Colonic mucosa (tissue), 4 donors: ENCODE measurements at places on chromosomes 7 and 10. TPM values are rescaled to one million over a fixed set of nuclear protein-coding genes. Genes with fewer than 3 reads are reported as not detected.

GRCh38 chr10:79628988-79629954 lies 18.5 kb downstream of the SFTPA1 start:
- H3K4me1 ChIP-seq: no peaks in the 10 kb centered on the region
- no peak for DNase-seq
- no peaks in the 10 kb centered on the region for H3K36me3 ChIP-seq
- H3K4me3 ChIP-seq: no peak overlapping the region

GRCh38 chr10:34094961-34095360 lies 720.1 kb downstream of the PARD3 start:
- H3K36me3 ChIP-seq: no peaks in the 10 kb centered on the region
- no peaks in the 10 kb centered on the region for H3K27me3 ChIP-seq
- no peak overlapping the region for H3K4me3 ChIP-seq

GRCh38 chr7:152663148-152663740 lies 12.7 kb downstream of the XRCC2 start:
- H3K4me3 ChIP-seq: no peak overlapping the region
- no peaks in the 10 kb centered on the region for H3K4me1 ChIP-seq
- no peaks in the 10 kb centered on the region for H3K36me3 ChIP-seq
- no peak for DNase-seq

GRCh38 chr10:32190890-32191491 lies 134.8 kb upstream of the KIF5B start:
- no peaks in the 10 kb centered on the region for H3K36me3 ChIP-seq
- no peak overlapping the region for H3K27ac ChIP-seq
- H3K4me1 ChIP-seq: no peaks in the 10 kb centered on the region
- DNase-seq: no peak
- H3K4me3 ChIP-seq: no peak overlapping the region

- DNase-seq: no peak
- H3K27ac ChIP-seq: no peak overlapping the region
- H3K36me3 ChIP-seq: no peaks in the 10 kb centered on the region
- H3K27me3 ChIP-seq: no peaks in the 10 kb centered on the region
- no peak overlapping the region for H3K4me3 ChIP-seq
These were observed 471.7 kb downstream of the GRM8 start for GRCh38 chr7:126780993-126781392.

GRCh38 chr10:63129888-63130287 lies 3.2 kb upstream of the NRBF2 start:
- H3K4me3 ChIP-seq: no peak overlapping the region
- no peaks in the 10 kb centered on the region for H3K36me3 ChIP-seq
- peaks cover 5% of the 10 kb centered on the region for H3K4me1 ChIP-seq
- H3K27ac ChIP-seq: no peak overlapping the region
- H3K27me3 ChIP-seq: no peaks in the 10 kb centered on the region

Gene PPP1R9A
- total RNA-seq: 20.2 TPM
